ENCODE measurements at places on chromosomes 3 and 15. TPM values are rescaled to one million over a fixed set of nuclear protein-coding genes. Genes with fewer than 3 reads are reported as not detected.

- no peak for DNase-seq
Measured at GRCh38 chr3:46285931-46286619, 43.8 kb downstream of the CCR3 start.

GRCh38 chr3:138323971-138324370, 5.7 kb downstream of the NME9 start:
- DNase-seq: no peak

- DNase-seq: no peak
Measured at GRCh38 chr3:185208823-185209222, 45.0 kb downstream of the EHHADH start.

C3orf49 gene
- total RNA-seq: not detected

ATP10A gene
- 8.2 TPM for total RNA-seq

Data from lower leg skin (tissue), 4 donors.